ENCODE measurements at places on chromosomes 2 and 18.

DNA sequence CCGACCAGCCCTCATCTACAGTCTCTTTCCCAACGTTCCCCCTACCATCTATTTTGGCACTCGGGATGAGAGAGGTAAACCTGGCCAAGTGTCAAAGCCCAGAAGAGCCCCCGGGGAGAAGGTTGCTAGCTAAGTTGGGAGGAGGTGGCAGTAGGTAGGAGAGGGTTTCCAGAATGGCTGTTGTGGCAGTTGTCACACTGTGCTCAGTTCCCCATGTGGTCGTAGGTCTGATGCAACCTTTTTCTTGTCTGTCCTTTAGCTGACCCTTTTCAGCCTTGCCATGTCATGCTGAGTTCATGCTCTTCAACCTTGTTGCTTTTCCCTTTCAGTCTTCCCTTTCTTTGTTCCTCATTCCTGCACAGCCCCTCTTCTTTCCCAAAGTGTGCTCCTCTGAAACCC, 34.5 kb downstream of the TTLL4 start:
- no peak for DNase-seq

- DNase-seq: no peak
These were observed 293.2 kb downstream of the TNS1 start for GRCh38 chr2:217709478-217710210.

GRCh38 chr18:72086421-72086820, 457.7 kb downstream of the CBLN2 start:
- DNase-seq: no peak

DNA sequence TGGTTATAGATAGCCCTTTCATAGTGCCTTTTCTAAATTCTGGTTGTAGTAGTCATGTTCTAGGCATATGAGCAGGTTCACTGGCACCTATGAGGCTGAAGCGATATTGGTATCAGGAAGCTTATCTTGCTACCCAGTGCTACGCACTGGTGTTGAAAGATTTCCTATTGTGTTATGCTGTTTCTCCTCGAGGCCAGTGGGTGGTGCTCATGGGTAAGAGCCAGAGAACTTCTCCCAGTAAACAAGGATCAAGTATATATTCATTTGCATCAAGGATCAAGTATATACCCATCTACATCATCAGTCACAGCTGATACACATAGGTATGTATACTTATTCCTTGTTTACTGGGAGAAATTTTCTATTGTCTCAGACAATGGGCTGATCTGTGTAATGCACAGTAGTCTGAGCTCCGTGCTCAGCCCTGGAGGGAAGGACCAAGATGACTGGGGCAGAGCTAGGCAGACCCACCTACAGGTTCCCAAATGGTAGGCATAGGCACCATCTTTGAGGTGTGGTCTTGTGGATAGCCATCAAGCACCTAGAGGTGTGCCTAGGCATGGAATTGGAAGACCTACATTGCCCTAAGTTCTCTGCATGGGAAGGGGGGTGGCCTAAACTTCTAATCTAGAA, 101.2 kb upstream of the GALNT13 start:
- no peak for DNase-seq

GRCh38 chr2:195587966-195588365, 69.1 kb upstream of the SLC39A10 start:
- no peak for DNase-seq
